ENCODE measurements at places on chromosomes 2 and 18.

GRCh38 chr2:5978131-5978751 lies 286.1 kb downstream of the SOX11 start:
- DNase-seq = no peak

DNA sequence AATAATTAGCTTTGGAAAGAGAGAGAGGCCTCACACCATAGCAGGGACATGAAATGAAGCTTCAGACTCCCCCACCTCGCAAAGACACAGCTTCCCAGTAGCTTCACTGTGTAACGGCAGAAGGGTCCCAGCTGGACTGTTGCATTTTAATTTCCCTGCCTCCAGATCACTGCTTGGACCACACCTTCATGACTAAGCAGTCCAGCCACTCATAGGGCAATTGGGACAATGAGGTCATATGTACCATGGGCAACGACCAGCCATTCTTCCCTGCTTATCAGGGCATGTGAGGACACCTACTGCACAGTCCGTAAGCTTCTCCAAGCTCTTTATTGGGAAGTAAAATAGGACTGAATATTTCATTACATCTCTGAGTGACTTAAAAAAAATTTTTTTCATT lies 183.0 kb downstream of the MREG start:
- DNase-seq = no peak

DNA sequence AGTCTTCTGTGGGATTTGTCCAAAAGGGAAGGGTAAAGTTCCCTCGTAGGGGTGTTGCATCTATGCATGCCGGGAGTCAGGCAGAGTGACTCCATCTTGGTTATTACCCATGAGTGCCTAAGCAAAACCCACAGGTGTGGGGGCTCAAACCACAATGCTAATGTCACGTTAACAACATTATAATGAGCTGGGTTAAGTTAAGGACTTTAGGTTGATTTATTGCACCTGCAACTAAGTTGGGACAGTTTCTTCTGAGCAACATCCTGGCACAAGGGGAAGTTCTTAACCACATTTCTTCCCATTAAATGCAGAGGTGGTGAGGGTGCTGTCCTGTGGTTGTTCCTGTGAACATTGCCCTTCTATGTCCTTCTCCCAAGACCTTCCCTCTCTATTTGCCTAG lies 1596.8 kb upstream of the SLC39A10 start:
- peak; percentile 27 for DNase-seq

- peak; percentile 73 for DNase-seq
Measured at GRCh38 chr2:121288454-121289231, 3.6 kb upstream of the TFCP2L1 start.

- no peak for DNase-seq
Measured at GRCh38 chr2:237726401-237726830, 72.2 kb upstream of the RBM44 start.

DNA sequence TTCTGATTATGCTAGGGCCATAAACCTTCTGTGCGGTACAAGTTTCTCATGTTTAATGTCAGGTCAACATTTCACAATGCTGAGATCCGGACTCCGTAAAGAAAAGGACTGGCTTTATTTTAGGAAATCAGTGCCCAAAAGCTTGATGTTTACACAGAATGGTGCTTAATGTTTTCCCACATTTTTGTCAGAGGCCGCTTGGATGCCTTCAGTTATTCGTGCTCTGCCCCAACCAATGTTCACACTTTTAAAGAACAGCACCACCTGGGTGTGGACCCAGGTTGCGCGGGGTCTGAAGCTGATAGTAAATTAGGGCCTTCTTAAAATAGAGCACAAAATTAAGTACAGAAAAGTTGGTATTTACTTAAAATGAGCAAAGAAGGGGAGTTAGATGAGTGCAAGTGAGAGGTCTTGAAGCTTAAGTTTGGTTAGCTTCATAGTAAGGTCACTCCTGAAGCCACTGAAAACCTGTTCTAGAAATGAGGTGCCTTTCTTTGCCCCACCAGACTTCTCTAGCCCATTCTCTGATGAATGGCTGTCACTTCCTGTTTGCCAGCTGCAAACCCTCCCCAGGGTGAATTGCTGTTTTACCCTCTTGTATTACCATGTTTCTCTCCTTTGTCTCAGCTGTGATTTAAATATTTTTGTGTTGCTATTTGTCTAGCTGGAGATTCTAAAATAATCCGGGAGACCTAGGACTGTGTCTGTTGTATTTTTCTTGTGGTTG lies 20.5 kb downstream of the SLC3A1 start:
- no peak for DNase-seq

DNA sequence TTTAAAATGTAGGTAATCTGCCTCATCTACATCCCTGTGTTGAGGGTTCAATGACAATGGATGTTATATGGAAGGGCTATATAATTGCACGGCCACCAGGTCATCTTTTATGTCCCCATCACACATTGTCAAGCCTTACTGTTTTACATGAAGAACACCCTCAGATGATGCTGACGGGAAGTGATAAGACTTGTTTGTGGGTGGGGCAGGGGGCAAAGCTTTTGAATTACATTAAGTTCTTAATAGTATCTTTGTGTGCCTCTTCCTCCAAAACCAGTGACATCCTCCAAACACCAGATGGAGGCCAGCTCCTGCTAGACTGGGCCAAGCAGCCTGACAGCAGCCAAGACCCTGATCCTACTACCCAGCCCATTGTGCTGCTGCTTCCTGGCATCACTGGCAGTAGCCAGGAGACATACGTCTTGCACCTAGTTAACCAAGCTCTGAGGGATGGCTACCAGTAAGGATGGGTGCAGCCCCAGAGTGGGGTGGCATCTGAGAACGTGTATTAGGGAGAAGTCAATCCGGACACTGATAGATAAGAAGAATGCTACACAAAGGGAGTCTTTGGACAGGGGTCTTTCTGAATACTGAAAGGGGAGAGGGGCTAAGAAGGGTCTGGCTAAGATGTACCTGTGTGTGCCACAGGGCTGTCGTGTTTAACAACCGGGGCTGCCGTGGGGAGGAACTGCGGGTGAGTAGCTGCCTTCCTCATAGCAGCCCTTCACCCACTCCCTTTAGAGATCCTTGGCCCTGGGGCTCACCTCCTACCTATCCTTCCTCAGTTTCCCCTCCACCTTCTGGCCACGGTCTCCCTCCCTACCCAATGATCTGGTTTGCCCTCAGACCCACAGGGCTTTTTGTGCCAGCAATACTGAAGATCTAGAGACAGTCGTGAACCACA lies 5.3 kb downstream of the ABHD1 start:
- DNase-seq = no peak

DNA sequence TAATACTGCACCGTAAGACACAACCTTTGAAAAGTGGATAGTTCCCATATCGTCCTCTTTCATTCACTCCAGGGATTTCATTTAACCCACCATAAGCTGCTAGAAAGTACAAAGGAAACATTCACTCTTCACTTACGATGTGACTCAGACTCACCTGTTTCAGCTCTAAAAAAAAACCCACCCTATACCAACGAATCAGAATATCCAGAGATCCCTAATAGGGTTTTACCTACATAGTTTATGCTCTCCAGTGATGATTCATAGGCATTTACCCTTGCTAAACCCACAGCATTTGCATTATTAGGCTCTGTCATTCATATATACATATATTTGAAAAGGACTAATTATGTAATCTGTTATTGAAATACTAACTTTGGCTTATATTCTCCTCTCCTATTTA lies 60.2 kb downstream of the PRPF40A start:
- DNase-seq = no peak

GRCh38 chr2:25414781-25415180 lies 73.1 kb upstream of the DNMT3A start:
- no peak for DNase-seq

DNA sequence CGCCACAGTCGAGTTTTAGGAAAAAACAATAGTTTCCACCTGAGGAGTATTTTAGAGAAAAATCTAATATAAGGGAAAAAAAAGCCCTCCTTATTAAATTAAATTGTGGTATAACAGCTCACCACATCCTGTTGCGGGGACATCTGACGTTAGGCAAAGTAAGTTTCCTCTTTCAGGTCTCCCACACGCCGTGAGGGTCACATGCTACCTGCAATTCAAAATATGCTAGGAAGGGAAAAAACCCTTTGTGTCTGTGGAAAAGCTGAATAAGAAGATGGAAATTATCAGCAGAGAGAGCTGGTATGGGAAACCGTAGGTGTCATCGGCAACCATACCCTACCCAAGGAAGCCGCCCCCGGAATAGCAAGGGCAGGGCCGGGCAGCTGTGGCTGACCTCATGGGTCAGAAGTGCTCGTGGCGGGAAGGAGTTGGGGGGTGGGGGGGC lies 128.0 kb downstream of the NFATC1 start:
- DNase-seq = peak; percentile 83

GRCh38 chr18:23929362-23929930 lies 85.1 kb upstream of the TTC39C start:
- no peak for DNase-seq

DNA sequence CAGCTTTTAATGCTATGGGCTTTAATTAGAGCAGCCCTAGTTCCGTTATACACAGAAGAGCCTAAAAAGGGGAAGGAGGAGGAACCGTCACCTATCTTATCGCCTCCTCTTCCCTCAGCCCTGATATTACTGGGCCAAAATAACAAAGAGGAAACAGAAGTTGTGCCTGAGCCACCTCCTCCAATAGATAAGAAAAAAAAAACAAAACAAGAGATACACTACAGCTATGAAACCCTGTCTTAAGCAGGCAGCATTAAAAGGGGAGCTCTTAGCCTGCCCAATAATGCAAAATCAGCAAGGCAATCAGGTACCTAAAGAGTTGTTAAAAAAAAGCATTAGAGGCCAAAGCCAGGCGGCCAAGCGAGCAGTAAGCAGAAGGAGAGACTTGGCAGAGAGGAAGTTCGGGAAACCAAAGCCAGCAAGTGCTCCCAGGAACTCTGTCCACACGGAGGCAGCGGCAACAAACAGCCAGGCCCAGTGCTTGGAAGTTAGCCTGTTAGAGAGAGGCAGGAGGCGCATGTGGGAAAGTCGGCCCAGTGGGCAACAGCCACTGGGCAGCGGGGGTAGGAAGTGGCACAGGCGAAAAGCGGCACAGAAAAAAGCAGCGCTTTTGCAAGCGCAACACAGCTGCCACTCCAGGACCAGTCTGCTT lies 41.8 kb upstream of the PDK1 start:
- DNase-seq = peak; percentile 89

GRCh38 chr18:7064346-7064745 lies 53.3 kb downstream of the LAMA1 start:
- no peak for DNase-seq

- no peak for DNase-seq
Measured at GRCh38 chr2:234930397-234930796, 21.4 kb upstream of the SH3BP4 start.

DNA sequence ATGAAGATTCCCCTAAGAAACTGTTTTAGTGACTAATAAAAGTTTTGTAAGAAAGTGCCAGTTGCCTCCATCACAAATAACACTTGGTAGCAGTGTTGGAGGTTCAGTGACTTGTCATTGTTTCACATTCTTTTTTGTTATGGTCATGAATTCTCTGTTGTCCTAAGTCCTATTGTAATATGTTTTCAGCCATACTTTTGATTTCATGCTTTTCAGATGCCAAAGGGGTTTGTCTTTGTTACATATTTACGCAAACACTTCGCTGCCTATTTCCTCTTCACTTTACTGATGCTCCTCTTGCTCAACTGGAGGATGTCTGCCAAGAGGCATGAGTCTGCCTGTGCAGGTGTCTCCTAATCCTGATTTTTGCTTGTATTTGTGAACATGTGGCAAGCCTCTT lies 66.6 kb downstream of the PHLPP1 start:
- DNase-seq = peak; percentile 61

DNA sequence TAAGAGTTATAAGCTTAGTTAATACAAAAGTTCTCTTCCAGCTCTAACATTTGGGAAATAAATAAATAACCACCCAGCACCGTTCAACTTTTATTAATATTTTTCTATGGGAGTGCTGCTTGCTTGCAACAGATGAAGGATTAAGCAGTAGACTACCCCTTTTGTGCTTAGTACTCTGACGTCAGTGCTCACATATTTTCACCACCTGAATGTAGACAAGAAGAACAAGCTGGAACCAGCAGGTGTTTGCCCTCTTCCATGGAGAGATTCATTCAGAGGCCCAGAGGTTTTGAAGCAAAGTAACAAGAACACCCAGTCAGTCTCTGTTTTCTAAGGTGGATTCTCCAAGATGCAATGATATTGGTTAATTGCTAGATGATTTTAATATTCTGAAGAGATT lies 307.1 kb upstream of the PIK3C3 start:
- no peak for DNase-seq

DNA sequence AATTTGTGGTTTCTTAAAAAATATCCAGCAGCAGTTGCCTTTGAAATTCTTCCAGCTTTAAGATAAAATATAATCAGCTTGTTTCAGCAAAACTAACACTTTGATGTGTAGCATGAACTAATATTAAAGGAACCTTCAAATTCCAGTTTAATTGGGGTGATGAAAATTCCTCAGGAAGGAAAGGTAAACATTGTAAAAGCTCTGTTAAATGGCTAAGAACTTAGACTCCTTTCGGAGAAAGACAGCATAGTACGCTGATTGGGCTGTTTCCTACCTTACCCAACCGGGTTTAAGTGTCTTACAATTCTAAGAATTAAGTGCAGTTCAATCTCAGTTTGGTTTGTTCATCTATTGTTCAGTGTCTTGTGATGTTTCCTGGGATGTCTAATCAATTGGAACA lies 108.3 kb downstream of the CDH7 start:
- no peak for DNase-seq

DNA sequence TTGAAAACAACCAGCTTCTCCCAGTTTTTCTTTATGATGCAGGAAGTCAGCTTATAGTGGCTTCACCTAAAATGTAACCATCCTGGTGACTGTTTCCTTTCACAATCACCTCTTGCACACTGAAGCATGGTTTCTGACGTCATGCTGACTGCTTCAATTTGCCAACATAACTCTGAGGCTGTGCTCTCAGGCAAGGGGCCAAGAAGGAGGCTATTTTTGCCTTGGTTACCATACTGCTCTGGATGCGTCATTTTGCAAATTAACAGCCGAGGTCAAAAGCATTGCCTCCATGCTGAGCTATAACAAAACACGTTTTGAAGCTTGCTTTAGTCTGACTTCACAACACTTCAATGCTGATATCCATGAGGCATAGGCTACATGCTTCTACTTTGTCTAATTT lies 397.8 kb downstream of the METTL4 start:
- peak; percentile 10 for DNase-seq

DNA sequence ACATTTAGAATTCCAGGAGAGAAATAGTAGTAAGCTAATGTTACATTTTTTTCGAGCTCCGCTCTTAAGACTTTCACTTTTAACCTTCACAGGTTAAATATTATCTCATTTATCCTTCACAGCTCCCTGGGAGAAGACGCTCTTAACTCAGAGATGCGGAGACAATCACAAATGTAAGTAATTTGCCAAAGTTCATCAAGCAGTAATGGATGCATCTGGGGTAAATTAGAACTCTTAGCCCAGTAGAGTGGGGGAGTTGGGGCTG lies 168.5 kb downstream of the SPP2 start:
- no peak for DNase-seq
